Sciatic nerve (tissue), 2 donors: ENCODE measurements at places on chromosomes 12 and 14. TPM values are rescaled to one million over a fixed set of nuclear protein-coding genes. Genes with fewer than 3 reads are reported as not detected.

KRT86 gene
- 0.45 TPM for total RNA-seq

- DNase-seq, result no peak
These were observed 46.0 kb upstream of the SRSF5 start for GRCh38 chr14:69720912-69721311.

SELPLG gene
- total RNA-seq, result 12.3 TPM

- DNase-seq, result no peak
These were observed 132.1 kb downstream of the AACS start for GRCh38 chr12:125197326-125197725.

OR6C2 gene
- not detected for total RNA-seq

CERS5 gene
- total RNA-seq, result 51.9 TPM

COPS7A gene
- total RNA-seq, result 47.4 TPM

- no peak for DNase-seq
These were observed 46.7 kb upstream of the FICD start for GRCh38 chr12:108468196-108468968.

- no peak for DNase-seq
These were observed 334.6 kb downstream of the SYT1 start for GRCh38 chr12:79199166-79199565.
